ENCODE measurements at places on chromosomes 3 and 15.

GRCh38 chr3:30426293-30426993, 180.0 kb upstream of the TGFBR2 start:
- DNase-seq, result no peak

DNA sequence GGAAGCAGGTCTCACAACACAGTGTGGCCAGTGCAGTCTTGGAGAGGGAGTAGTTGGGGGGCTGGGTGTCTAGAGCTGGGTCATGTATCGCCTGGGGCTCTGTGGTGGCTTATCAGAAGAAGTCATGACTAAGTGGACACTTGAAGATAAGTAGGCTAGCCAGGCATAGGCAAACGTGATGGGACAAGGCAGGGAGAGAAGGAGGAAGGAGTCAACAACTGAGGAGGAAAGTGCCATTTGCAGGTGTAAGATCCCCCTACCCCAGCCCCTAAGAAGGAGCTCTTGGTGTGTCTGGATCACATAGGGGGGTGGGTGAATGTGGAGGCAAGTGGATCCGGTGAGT, 352.3 kb downstream of the LRTM1 start:
- DNase-seq, result no peak

GRCh38 chr3:25945836-25946235, 155.9 kb downstream of the OXSM start:
- no peak for DNase-seq

DNA sequence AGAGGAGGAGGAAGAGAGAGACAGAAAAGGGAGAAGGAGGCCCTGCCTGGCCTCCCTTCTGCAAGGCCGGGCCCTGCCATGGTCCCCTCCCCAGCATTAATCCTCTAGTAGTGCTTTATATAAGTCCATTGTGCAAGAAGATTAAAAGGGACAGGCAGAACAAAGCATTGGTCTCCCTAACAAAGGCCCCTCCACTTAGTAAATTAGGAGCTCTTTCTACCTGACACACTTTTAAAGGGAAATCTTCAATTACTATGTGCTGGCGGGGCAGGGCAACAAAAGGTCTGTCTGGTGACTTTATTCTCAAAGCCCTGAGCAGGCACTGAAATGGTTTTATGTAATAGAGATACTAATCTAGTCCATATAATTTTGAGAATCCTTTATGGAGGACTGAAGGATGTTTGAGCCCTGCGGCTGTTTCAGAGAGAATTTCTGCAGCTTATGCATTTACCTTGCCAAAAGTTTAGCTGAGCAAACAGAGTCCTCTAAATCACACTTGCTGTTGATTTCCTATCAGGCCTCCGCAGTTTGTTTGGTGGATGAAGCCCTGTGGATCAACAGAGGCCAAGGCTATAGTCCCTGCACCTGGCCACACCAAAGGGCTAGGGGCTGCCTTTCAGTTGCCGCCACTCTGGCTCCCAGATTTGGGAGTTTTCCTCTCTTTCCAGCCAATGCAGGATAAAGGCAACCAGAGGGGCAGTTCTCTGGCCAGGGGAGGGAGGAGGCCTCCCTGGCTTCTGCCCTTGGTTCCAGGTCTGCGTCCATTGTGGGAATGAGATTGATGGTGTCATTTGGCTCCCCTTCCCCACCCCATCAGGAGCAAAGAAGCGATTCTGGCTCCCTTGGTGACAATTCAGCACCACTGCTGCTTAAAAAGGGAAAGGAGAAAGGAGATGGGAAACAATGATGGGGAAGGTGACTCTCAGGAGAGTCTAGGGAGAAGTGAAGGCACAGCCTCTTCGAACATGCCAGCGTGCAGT, 148.0 kb downstream of the MEGF11 start:
- no peak for DNase-seq

DNA sequence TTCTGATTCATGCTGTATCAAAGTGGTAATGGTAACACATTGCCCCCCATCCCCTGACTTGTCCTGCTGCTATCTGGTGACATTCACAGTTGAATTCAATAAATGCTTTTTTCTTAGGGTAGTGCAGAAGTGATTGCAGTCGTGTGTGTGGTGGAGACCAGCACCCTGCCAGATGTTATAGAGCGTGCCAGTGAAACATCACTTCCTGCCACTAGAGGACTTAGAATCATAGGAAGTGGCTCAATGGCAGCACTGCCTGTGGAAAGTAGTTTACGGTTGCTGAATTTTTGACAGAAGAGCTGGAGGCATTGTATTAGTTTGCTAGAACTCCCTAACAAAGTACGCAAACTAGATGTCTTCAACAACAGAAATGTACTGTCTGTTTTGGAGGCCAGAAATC, 37.4 kb upstream of the P2RY12 start:
- no peak for DNase-seq

- DNase-seq, result no peak
These were observed 745.7 kb upstream of the CCDC54 start for GRCh38 chr3:106631373-106632108.

- no peak for DNase-seq
These were observed 2.6 kb upstream of the LAMB2 start for GRCh38 chr3:49135499-49135898.

DNA sequence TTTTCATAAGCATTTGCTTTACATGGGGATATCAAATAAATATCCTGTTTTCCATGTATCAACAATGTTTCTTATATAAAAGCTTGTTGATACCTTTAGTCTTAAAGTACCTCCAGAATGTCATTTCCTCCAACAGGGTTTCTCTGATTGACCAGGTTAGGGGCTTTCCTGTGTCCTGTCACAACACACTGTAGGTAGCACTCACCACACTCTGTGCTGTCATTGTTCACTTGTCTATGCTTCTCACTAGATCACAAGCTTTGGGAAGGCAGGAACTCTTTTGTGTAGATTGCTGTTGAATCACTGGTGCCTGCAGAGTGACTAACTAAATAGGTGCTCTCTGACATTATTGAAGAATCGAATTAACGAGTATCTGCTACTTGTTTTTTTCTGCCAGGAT, 49.8 kb downstream of the USP50 start:
- no peak for DNase-seq

GRCh38 chr15:83928878-83929418, 275.0 kb downstream of the ADAMTSL3 start:
- DNase-seq, result no peak

All from DMS 273 treated with DMSO at 0.1 percent for 48 hours (cell line).